ENCODE measurements at places on chromosomes 4 and X.

DNA sequence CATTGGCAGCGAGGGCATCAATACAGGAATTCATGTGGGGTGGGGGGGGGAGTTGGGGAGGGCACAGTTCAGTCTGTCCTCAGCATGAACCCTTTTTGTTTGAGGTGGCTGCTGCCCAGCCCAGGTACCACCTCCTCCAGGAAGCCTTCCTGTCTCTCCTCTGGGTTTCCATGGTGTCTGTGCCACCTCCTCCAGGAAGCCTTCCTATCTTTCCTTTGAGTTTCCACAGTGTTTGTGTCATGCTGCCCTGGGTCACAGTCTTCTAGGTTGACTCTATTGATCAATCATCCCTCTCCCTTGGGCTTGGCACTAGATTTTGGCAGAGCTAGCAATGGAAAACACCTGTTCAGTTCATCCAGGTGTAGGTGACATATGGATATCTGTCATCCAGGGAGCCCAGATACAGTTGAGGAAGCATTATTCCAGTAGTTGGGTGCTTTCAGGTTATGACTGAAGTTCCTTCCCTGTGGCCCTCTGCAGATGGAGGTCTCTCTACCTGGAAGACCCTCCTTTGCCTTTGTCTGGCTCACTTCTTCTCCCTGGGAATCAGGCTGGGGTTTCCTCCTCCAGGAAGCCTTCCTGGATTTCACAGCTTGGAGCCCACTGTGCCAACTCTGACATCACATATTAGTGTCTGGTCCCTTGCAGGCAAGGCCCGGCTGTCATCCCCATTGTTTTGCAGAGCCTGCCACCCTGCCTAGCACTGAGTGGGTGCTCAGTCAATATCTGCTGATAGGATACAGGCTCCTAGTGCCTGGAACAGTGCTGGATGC, 96.6 kb downstream of the SORCS2 start:
- DNase-seq, result no peak

- DNase-seq, result no peak
Observed at GRCh38 chr4:47668810-47669408, 169.0 kb downstream of the CORIN start.

GRCh38 chrX:38985375-38985774, 184.1 kb downstream of the MID1IP1 start:
- no peak for DNase-seq

DNA sequence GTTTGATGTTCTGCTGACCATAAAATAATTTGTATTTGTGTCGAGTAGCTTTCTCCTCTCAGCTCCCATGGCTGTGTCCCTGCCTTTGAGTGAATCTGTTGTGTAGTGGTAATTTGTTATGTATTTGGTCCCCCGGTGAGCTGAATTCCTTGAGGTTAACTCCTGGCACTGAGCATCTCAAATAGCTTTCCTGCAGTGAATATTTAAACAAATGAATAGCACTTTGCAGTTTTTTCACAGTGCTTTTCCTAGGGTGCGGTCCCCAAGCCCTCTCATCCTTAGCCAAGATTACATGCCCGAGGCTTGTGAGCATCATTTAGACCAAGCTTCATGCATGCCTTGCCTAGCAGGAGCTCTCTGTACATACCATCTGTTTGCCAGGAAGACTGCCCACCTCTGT, 74.2 kb downstream of the CLDN34 start:
- DNase-seq, result no peak

GRCh38 chr4:147017081-147017480, 71.4 kb upstream of the TTC29 start:
- DNase-seq, result no peak

GRCh38 chr4:184907216-184907615, 81.4 kb upstream of the ACSL1 start:
- DNase-seq, result no peak

GRCh38 chrX:151697522-151697921, 2.3 kb downstream of the PRRG3 start:
- no peak for DNase-seq

DNA sequence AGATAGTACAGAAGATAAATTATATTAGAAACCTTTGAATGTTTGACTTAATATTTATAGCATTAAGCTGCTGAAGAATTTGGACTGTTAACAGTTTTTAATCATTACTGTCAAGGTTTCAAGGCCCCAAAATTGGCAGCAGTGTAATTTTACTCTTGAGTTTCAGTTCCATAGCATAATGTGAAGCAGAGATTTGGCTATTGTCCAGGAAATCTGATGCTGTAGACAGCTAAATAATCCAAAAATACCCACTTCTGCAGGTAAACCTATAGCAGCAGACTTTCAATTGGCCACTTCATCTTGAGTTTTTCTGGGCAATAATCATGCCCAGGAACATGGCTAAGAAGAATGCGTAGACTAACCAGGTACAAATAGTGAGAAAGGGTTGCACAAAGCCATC, 85.0 kb downstream of the RCHY1 start:
- no peak for DNase-seq

GRCh38 chr4:52106191-52106590, 55.1 kb downstream of the SPATA18 start:
- no peak for DNase-seq

- DNase-seq, result no peak
Observed at GRCh38 chrX:67692246-67692645, 148.4 kb downstream of the AR start.

DNA sequence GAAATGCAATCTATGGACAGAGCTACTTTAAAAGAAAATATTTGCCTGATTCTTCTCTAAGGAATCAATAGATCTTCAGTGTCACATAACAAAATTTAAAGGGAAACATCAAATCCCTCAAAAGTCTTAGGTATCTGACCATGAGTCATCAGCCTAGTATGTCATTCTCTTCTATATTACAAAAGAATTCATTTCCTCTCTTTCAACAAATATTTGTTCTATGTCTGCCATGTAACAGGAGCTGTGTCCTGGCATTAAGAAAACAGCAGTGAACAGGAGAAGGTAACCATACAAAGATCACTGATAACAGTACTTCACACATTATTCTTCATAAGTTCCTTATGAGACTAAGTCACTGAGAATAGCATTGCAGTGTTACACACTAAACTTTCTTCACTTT, 243.6 kb upstream of the DKK2 start:
- no peak for DNase-seq

DNA sequence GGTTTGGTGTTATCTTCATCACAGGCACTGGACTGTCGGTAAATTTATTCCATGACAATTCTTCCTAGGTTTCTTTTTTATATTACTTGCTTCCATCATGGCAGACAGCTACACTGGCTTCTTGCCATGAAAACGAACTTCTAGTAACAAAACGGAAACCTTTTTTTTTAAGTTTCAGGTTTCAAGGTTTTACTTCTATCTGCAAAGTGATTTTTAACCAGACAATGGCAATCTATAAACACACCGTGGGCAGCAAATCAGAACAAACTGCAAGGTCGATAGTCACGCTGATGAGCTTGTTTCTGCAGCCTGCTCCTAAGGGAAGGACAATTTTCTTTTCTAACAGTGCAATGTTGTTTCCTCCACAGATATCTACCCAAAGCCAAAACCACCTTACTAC, 29.9 kb downstream of the XG start:
- no peak for DNase-seq

GRCh38 chr4:53713296-53713695, 122.0 kb upstream of the LNX1 start:
- DNase-seq, result no peak

GRCh38 chr4:99872570-99872969, 21.7 kb downstream of the LAMTOR3 start:
- DNase-seq, result no peak

DNA sequence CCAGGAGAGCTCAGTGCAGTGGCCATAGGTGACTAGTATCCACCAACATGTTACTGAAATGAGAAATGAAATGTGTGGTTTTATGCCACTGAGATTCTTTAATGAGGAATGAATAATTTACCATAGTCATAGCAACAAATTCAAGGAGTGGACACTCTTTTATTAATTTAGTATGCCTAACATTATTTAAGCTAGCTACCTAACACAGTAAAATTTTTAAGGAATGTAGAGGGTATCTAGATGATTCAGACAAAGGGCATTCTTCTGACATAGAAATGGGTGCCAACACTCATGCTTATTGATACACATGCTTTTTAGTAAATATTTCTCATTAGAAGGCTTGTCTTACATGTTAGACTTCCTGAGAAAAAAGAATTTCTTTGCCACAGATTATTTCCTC, 33.3 kb upstream of the SULT1B1 start:
- DNase-seq, result no peak

- DNase-seq, result no peak
Observed at GRCh38 chrX:109880629-109881028, 122.3 kb upstream of the TMEM164 start.

DNA sequence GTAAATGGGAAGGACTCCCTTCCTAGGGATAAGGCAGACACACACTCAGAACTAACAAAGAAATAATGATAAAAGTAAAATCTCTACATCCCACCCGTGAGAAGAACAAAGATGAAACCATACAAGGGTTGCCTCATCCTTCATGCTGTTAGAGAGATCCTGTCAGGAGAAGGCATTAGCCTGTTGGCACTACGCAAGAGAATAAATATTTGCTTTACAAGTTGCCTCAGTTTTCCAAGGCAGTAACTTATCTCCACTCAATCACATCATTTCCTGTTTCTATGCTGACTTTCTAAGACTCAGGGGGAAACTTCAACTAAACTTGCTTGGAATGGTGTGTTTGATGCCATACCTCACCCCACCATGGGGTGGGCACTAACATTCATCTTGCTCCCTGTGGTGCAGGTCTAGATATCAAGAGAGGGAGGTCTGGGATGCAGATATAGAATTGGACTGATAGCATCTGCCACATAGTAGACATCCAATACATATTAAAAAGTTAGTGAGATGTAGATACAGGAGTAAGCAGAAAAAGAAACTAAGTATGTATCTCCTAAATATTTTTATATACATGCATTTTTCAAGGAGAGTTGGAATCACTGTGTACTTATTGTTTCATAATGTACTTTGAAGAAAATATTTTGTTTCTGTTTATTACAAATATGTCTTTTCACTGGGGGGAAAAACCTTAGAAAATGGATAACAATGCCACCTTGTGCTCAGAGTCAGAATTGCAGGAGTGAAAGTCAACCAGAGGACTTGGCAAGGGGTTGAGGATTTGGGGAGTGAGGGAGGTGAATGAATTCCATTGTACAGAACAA, 57.2 kb upstream of the BEX4 start:
- DNase-seq, result no peak

- no peak for DNase-seq
Observed at GRCh38 chrX:413322-414201, 26.9 kb upstream of the PPP2R3B start.

GRCh38 chrX:68669094-68669860, 21.8 kb downstream of the STARD8 start:
- DNase-seq, result no peak

GRCh38 chr4:169342906-169343564, 72.3 kb upstream of the SH3RF1 start:
- no peak for DNase-seq

- DNase-seq, result no peak
Observed at GRCh38 chrX:24055043-24055356, 244 bp downstream of the EIF2S3 start.

- DNase-seq, result no peak
Observed at GRCh38 chr4:8461086-8461485, 20.5 kb downstream of the TRMT44 start.

DNA sequence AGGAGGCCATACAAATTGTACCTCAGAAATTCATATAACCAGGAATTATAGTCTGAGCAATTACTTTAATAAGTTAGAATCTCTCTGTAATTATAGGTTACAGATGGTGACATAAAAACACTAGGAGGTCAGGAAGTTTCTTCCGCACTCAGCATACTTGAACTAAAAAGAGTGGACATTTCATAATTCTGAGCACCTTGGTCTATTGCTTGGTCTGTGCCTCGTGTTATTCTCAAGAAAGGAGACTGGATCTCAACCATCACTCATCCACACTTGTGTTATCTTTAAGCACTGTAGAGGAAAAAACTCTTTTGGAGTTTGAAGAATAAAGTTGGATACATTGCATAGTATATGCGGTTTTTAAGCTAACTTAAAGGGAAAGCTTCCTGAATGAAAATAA, 91.1 kb downstream of the SYNPO2 start:
- DNase-seq, result no peak

GRCh38 chr4:164402554-164402953, 351.4 kb upstream of the SMIM31 start:
- no peak for DNase-seq

GRCh38 chrX:17414027-17414658, 39.1 kb downstream of the NHS start:
- no peak for DNase-seq

DNA sequence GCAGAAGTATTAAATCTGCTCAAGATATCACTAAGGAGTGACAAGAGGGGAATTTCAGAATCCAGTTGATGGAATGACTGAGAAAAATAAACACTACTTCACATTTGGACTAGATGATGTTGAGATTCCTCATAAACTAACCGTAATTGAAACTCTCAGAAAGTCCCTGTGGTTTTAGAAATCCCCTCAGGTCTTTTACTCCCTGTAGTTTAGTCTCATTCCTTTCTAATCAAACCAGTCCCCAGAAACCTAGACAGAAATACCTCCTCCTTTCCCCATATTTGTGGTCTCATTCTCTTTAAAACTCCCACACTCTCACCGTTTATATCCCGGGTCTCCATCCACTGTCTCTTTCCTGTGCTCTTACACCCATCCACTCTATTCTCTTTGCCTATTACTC, 15.0 kb upstream of the TLR1 start:
- no peak for DNase-seq

GRCh38 chrX:18491587-18492340, 66.4 kb downstream of the CDKL5 start:
- DNase-seq, result no peak

GRCh38 chr4:156495836-156496235, 475.8 kb downstream of the PDGFC start:
- DNase-seq, result no peak

DNA sequence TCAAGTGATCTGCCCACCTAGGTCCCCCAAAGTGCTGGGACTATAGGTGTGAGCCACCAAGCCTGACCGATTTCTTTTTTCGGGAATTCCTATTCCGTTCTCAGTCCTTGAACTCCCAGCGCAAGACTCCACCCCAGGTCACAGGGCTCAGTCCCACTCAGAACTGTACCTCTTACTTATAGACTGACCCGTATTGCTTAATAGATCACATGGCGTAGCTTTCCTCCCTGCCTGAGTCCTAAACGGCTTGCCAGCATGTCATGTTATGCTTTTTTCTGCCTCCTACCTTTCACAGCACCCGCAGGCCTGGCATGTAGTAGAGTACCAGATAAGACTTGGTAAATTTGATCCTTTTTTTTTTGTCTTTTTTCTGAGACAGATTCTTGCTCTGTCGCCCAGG, 22.4 kb downstream of the SAT1 start:
- DNase-seq, result no peak

DNA sequence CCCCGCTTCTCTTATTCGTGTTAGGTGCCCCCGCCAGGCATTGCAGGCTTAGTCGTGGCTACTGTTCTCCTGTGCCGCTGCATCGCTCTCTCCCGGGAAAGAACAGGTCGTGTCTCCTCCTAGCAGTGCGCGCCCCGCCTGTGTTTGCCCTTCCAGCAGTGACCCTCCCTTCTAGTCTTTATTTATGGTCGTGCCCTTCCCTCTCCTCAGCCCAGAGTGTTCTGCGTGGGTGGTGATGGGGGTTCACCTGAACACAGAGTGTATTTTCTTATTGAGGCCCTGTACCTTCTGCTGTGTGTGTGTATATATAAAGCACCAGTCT, 15.2 kb downstream of the USP11 start:
- no peak for DNase-seq

- DNase-seq, result no peak
Observed at GRCh38 chrX:124497386-124497785, 151.0 kb downstream of the SH2D1A start.

- DNase-seq, result no peak
Observed at GRCh38 chrX:42107495-42108488, 184.4 kb upstream of the CASK start.

GRCh38 chr4:99634742-99635360, 22.8 kb downstream of the C4orf54 start:
- DNase-seq, result no peak

Data from stimulated activated CD8-positive, alpha-beta memory T cell treated with anti-CD3 and anti-CD28 coated beads, Interleukin-4, amount 100 ng/mL, for 1 hour (primary cell).